Fibroblast of skin of right biceps (primary cell): ENCODE measurements at places on chromosomes 7 and 10.
A peak's percentile ranks its signal among the peaks of the same experiment; 100 is the strongest.

GRCh38 chr7:15199482-15199881 is 296.9 kb upstream of the DGKB start:
- DNase-seq = peak; percentile 39

DNA sequence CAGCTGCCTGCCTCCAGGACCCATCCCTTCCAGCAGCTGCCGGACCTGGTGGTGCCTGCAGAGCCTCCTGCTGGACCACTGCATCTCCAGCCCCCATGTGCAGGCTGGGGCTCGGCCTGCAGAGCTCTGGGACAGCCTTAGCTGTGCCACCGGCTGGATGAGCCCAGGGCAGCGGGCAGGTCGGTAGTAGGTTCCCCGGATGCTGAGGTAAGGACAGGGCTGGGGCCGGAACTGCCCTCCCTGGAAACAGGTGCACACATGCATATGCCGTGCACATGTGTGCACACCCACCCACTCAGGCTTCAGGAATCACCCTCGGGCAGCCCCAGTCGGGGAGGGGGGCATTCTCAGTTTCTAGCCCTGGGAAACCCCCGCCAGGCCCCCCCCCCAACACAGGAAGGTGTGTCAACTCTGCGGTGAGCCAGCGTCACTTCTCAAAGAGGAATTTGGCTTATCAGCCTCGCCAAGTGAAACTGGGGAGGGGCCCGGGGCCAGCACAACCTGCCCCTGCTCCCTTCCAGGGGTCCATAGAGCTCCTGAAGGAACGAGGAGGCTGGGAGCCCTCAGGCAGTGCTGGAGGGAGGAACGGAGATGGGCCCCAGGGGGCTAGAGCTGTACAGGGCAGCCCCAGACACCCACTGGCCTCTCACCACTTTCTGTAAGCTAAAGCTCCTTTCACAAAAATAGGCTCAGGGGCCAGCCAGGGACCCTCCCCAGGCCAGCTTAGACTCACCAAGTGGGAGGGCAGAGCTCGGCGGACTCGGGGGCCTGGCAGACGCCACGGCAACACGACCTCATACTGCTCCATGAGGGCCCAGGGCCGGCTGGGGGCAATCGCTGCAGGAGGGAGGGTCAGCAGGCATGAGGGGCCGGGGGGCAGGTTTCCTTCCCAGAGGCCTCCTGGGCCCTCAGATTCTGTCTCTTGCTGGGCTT is 1.7 kb downstream of the ADAM8 start:
- DNase-seq = no peak

DNA sequence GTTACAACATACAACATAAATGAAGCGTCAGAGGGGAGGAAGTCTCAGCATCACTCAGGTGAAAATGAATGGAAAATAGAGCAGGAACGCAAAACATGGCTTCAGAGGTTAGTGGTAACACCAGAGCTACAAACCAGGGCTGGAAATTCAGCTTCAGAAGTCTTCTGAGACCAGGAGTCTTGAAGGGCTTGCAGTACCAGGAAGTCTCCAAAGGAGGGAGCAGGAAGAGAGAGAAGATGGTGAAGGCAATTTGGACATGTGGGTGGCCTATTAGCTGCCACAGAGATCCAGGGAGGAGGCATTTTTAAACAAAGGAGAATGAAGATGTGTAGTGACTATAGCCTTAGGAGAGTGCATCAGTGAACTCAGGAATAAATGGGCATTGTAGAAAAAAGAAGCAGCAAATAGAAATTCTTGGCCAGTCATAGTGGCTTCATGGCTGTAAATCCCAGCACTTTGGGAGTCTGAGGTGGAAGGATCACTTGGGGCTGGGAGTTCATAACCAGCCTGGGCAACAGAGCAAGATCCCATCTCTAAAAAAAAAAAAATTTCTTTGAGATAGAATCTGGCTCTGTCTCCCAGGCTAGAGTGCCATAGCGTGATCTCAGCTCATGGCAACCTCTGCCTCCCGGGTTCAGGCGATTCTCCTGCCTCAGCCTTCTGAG is 9.3 kb upstream of the TET1 start:
- DNase-seq = peak; percentile 82

DNA sequence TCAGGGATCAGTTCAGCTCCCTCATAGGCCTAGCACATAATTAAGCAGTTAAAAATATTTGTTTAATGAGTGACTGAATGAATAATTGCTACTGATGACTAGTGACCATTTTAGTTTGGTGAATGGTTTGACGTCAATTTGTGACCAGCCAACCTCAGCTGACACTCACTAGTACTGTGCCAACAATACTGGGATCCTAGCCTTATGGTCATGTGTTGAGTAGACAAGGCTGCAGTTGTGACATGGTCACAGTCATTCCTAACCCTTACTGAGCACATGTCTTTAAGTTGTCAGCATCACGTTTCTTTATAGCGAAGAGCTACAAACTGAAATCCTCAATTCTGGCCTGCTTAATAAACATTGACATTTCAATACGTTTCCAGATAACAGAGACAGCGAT is 86.9 kb upstream of the SLC26A5 start:
- no peak for DNase-seq

GRCh38 chr7:10720042-10720441 is 253.6 kb upstream of the PHF14 start:
- DNase-seq = no peak

DNA sequence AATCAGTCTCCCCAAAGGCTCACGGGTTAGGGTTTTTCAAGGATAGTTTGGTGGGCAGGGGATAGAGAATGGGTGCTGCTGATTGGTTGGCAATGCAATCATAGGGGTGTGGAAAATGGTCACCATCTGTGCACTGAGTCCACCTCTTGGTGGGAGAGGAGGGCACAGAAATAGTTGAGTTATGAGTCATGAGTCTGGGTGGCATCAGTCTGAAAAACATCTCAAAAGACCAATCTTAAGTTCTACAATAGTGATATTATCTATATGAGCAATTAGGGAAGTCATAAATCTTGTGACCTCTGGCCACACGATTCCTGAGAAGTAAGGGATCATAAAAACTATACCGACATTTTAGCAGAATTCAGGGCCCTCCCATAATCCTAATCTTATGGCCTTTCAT is 62.7 kb downstream of the LGI1 start:
- DNase-seq = peak; percentile 8

- peak; percentile 44 for DNase-seq
Observed at GRCh38 chr10:60353519-60354258, 36.0 kb downstream of the ANK3 start.

- DNase-seq = no peak
Observed at GRCh38 chr10:26445411-26446031, 7.4 kb downstream of the APBB1IP start.

GRCh38 chr10:125538947-125539731 is 143.8 kb downstream of the TEX36 start:
- DNase-seq = no peak

DNA sequence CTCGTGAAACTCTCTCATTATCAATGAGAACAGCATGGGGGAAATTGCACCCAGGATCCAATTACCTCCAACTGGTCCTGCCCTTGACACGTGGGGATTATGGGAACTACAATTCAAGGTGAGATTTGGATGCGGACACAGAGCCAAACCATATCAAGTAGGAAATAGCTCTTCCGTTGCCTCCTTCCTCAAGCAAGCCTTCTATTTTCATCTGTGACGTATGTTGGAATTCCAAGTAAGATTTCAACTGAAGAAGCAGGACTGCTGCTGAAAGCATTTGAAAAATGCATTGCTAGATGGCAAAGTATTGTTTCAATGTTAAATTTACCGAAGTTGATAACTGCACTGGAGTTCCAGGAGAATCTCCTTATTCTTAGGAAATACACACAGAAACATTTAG is 178.1 kb upstream of the GALNT17 start:
- DNase-seq = no peak

- DNase-seq = peak; percentile 97
Observed at GRCh38 chr10:114632869-114633715, 25.0 kb downstream of the ABLIM1 start.

GRCh38 chr7:11952972-11953371 is 121.0 kb upstream of the THSD7A start:
- no peak for DNase-seq

- DNase-seq = no peak
Observed at GRCh38 chr10:44282626-44283300, 102.1 kb downstream of the CXCL12 start.

GRCh38 chr7:77940647-77941046 is 142.1 kb downstream of the PHTF2 start:
- DNase-seq = peak; percentile 38

DNA sequence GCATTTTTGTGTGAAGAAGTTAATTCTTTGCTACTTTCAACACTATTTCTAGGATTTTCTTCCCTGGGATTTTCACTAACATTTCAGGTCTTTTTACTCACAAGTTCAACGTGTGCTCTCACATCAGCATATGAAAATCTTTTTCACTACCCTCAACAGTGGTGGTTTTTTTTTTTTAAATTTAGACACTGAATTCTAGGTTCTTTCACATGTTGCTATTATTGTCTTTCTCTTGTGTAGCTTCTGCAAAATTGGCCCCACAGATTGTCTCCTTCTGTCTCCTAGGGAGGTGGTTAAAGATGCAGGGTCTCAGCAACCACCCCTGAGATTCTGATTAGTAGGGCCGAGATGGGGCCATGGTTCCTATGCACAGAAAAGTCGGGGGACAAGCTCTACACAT is 165.0 kb upstream of the GPR26 start:
- no peak for DNase-seq

GRCh38 chr10:43195557-43195956 is 57.3 kb downstream of the CSGALNACT2 start:
- DNase-seq = no peak

- DNase-seq = no peak
Observed at GRCh38 chr7:49778731-49779270, 5.4 kb downstream of the VWC2 start.

DNA sequence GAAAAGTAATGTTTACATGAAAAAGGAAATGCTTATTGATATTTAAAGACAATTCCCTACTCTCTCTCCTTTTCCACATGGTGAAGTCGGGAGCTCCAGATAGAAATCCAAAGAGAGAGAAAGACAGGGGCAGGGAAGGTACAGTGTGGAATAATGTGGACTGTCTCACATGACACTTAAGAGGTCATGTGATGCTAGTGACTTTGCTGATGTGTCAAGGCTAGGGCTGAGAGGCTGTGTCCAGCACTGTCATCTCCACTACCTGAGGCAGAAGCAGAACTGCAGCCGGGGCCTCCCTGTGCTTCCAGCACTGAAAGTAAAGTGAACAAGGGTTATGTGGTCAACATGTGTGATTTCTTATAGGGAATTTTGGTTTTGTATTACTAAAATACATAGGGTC is 26.0 kb downstream of the NRG3 start:
- DNase-seq = no peak

DNA sequence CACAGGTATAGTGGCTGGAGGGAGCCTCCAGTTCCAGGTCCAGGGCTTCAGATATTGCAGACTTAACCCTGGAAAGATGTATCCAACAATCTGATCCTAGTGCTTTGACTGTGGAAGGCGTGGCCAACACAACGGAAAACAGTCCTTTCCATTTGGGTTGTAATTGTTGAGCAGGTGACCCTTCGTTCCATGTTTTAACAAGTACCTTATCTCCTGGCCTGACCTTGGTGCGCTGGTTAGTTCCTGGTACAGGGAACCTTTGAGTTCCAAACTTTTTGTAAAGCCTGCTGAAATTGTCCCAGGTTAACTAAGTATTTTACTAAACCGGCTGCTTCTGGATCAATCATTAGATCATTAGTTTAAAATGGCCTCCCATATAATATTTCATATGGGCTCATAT is 23.9 kb upstream of the GIMAP6 start:
- DNase-seq = no peak

GRCh38 chr7:47239034-47239433 is 342.9 kb downstream of the TNS3 start:
- DNase-seq = no peak

- no peak for DNase-seq
Observed at GRCh38 chr10:117801691-117802090, 245.1 kb downstream of the RAB11FIP2 start.

DNA sequence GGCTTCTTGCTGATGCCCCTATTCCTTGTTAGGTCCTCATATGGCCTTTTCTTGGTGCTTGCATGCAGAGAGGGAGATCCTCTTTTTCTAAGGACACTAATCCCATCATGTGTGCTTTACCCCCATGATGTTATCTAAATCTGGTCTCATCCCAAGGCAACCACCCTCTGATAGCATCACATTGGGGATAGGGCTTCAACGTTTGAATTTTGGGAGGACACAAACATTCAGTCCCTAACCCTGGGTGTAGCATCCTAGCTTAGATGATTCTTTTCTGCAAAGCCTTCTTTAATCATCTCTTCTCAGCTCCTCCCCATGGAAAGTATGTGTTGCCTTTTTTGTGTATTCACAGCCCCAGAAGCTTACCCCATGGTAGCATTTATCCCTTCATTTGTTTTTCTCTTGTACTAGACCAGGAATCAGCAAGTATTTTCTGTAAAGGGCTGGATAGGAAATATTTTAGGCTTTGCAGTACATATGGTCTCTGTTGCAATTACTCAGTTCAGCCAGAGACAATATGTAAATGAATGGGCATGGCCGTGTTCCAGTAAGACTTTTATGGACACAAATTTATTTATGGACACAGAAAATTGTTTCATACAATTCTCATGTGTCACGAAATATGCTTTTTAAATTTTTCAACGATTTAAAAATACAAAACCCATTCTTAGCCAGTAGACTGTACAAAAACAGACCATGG is 101.5 kb upstream of the CSTF2T start:
- no peak for DNase-seq

- DNase-seq = peak; percentile 19
Observed at GRCh38 chr7:92834507-92835260, 1.7 kb downstream of the CDK6 start.

DNA sequence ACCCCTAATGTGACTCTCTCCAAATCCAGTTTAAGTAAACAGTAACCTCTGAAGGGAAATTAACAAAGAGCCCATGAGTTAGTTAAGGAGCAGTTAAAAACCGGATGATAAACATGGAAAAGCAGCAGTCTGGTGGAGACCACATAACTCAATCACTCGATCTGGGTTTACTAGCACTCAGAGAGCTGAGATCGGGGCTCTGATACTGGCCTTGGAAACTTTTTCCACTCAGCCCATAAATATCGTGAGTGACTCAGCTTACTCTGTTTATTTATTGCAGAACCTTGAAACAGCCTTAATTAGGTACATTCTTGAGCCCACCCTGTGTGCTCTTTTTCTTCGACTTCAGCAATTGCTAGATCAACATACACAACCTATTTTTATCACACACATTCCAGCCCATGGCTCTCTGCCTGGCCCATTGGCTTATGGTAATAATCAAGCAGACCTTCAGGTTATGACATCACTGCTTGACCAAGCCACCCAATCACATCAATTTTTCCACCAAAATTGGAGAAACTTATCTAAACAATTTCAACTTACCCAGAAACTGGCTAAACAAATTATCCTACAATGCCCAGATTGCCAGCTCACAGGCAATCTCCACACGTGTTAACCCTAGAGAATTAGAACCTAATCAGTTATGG is 82.2 kb upstream of the GPR22 start:
- peak; percentile 87 for DNase-seq

- DNase-seq = no peak
Observed at GRCh38 chr7:130381468-130382312, 1.4 kb downstream of the CPA1 start.

- peak; percentile 71 for DNase-seq
Observed at GRCh38 chr10:33703501-33704213, 369.2 kb upstream of the NRP1 start.
